ENCODE measurements at places on chromosomes 2 and 18.

GRCh38 chr2:216527600-216527999 is 29.0 kb downstream of the RPL37A start:
- no peak for DNase-seq

- no peak for DNase-seq
Observed at GRCh38 chr2:240257940-240258580, 117.6 kb upstream of the OTOS start.

- no peak for DNase-seq
Observed at GRCh38 chr2:235043762-235044500, 92.1 kb downstream of the SH3BP4 start.

- no peak for DNase-seq
Observed at GRCh38 chr2:148530350-148530749, 114.2 kb upstream of the EPC2 start.

DNA sequence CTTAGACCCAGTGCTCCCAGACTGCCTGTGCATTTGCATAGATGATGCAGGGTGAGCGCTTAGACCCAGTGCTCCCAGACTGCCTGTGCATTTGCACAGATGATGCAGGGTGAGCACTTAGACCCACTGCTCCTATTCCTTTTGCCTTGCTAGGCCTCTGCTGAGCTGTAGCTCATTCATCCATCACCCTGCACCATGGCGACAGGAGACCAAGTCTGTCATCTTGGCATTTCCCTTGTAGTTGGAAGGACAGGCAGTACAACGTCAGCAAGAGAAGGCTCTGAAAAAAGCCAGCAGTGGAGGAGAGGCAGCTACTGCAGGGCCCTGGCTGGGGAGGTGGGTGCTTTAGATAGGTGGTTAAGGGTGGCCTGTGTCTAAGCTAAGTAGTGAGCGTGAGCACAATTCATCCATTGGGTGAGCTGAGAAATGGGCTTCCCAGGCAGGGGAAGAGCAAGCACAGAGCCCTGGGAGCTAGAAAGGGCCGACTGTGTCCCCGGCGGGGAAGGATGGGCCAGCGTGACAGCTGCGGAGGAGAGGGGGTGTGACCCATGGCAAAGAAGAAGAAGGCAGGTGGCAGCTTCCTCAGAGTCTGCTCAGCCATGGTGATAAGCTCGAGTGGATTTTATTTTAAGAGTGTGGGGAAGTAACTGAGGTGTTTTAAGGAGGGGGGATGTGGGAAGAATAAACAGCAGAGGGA is 108.8 kb downstream of the LPIN1 start:
- DNase-seq, result no peak

DNA sequence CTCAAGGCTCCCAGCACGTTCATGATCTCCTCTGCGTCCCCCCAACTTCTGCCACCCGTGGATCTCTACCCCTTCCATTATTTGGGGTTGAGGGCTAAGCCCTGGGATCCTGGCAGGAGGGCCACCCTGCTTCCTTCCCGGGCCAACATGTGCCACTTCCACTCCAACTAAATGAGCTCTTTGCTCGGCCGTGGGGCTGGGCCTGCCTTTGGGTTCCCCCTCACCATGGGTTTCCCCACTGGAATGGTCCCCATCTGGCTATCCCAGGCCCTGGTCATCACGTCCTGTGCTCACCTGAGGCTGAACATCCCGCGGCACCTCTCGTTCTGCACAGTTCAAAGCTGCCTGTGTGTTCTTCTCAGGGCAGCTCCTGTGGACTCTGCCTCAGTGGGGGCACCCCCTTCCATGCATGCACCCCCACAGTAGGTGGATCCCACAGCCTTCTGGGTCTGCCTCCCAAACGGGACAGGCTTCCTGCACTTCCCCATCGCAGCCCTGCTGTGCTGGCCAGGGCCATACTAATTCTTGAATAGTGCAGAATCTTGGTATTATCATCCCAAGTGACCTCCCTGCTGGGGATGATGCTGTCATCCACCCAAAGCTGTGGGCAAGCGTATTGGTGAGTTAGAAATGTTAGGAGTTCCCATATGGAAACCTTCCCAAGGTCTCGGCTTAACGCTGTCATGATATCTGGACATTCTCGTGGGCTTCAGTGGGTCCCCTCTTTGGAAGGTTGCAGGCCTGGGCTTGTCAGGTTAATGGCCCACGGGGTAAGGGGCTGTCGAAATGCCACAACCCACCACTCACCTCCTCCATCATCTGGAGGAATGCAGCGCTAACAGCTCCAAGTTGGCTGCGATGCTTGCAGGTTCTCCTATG is 150.5 kb upstream of the TWIST2 start:
- DNase-seq, result no peak

DNA sequence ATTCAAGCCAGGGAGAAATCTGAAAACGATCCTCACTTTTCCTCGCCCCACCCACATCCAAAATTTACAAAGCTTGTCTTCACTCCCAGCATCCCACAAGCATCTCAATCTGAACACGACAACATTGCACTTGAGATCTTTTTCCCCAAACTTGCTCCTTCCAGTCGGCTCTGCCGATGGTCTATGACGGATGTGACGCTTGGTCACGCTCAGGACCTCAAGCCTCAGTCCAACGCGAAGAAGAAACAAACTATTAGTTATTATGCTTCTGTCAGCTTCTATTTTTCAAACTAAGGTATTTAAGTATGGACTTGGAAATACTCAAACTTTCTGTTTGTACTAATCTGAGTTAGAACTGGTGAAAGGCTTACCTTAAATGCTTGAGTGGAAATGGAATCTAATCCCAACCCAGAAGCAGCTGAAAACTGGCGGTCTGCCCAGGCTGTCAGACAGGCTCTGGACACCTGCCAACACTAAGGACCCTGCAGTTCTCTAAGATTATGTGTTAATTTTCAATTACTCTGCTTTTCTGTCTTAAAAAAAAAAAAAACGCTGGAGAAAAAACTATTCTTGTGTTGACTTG is 132.1 kb upstream of the DNMT3A start:
- no peak for DNase-seq

DNA sequence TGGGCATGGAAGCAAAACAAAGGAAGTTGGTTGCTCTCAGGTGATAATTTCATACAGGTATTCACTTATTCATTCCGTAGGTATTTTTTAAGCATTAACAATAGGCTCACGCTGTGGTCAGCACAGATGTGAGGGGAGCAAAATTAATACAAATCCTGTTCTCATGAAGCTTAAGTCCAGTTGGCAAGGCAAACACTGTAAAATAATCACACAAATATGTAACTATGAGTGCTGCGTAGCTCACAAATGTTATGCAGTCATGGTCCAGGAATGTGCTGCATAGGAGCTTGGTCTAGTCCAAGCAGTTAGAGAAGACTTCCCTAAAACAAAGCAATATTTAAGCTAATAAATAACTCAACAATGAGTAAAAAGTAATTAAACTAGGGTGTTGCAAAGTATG is 23.9 kb downstream of the SP5 start:
- DNase-seq, result peak; percentile 31

GRCh38 chr18:37567994-37568359 is 2.4 kb upstream of the CELF4 start:
- no peak for DNase-seq

GRCh38 chr2:233443511-233444183 is 89.4 kb downstream of the DGKD start:
- peak; percentile 79 for DNase-seq

- no peak for DNase-seq
Observed at GRCh38 chr2:70133491-70134322, 46.4 kb downstream of the PCBP1 start.

DNA sequence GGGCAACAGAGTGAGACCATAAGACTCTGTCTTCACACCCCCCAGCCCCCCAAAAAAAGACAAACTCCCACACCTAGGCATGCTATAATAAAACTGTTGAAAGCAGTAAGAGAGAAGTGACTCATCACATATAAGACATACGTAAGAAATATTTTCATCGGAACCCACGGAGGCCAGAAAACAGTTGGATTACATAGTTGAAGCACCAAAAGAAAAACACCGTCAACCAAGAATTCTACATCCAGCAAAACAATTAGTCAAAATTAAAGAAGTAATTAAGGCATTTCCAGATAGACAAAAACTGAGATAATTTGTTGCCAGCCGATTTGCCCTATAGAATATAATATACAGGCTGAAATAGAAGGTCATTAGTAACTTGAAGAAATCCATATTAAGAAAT is 128.7 kb downstream of the VAPA start:
- DNase-seq, result no peak

DNA sequence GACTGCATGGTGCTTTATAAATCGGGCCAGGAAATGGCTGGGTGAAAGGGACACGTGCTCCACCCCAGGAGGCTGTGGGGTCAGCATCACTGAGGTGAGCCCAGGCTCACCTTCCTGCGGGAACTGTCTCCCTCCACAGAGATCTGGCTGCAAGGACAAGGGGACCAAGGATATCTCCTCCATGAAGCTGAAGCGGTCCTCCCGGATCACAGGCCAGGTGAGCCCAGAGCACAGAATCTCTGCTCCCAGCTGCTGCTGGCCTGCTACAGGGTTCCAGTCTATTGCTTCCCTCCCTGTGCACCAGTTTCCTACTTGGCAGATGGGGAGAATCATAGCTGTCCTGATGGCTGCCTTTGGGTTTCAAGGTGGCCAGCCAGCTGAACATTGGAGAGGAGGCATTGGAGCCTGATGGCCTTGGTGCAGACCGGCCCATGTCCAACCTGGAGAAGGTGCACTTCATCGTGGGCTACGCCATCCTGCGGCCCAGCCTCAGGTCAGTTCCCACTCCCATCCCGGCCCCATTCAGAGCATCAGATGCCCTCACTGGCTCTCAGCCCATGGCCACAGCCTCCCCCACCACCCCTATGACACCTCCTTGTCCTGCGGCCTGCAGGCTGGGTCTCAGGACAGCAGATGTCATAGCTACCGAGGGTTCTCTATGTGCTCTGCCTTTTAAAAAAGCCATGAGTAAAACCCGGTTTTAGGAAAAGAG is 33.7 kb upstream of the GPR17 start:
- no peak for DNase-seq

GRCh38 chr2:189163889-189164288 is 15.7 kb downstream of the COL5A2 start:
- DNase-seq, result peak; percentile 44

DNA sequence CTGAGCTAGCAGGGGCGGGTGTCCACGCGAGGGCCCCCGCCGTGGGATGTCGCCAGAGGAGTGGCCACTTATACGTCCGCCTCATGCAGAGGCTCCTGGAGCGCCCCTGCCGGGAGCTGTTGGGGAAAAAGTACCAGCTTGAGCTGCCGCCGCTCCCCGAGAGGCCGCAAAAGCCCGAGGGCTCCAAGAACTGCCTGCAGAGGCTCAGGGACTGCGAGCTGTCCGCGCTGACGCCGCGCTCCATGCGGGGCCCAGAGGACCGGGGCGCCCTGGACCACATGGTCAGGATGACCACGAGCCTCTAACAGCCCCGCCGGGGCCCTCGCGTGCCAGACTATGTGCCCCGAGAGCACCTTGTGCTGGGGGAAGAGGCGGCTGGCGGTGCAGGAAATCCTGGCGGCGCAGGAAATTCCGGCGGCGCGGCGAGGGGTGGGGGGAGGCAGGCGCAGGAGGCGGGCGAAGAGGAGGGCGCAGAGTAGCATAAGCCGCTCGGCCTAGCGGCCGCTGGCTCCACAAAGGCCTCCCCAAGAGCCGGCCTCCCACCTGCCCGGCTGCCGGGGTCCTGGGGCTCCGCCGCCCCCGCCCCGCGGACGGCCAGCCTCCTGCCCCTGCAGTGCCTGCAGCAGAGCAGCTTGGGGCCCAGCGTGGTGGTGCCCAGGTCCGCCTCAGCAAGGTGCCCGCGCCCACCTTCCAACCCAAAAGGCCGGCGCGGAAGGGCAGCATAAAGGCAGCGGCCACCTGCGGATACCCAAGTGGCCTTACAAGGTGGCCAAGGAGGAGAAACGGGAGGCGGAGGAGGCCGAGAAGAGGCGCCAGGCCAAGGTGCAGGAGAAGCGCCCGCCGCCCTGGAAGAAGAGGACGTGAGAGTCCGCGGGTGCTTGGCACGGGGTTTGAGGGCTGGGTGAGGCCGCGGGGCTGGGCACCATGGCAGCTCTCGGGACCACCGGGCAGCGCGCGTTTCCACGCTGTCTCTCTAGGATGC is 42.1 kb upstream of the TRIM43B start:
- no peak for DNase-seq

- no peak for DNase-seq
Observed at GRCh38 chr2:129909651-129910418, 69.6 kb upstream of the RAB6C start.

- DNase-seq, result no peak
Observed at GRCh38 chr2:203951366-203951902, 14.9 kb downstream of the ICOS start.

DNA sequence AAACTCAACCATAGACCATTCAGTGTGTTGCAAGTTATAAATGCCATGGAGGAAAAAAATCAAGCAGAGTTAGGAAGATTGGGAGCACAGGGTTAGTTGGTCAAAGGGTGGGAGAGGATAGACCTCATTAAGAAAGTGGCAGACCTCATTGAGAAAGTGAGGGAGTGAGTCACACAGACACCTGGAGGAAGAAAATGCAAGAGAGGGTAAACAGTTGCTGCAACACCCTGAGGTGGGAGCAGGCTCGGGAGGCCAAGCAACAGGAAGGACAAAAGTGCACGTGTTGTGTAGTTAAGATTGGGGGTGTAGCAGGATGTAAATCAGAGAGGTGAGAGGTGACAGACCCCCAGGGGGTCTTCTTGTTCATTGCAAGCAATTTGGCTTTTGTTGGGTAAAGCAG is 6.4 kb downstream of the IL1RL1 start:
- DNase-seq, result no peak

- peak; percentile 92 for DNase-seq
Observed at GRCh38 chr18:70181015-70181414, 24.5 kb downstream of the RTTN start.

GRCh38 chr2:157789933-157790511 is 86.1 kb downstream of the ACVR1 start:
- DNase-seq, result peak; percentile 25

DNA sequence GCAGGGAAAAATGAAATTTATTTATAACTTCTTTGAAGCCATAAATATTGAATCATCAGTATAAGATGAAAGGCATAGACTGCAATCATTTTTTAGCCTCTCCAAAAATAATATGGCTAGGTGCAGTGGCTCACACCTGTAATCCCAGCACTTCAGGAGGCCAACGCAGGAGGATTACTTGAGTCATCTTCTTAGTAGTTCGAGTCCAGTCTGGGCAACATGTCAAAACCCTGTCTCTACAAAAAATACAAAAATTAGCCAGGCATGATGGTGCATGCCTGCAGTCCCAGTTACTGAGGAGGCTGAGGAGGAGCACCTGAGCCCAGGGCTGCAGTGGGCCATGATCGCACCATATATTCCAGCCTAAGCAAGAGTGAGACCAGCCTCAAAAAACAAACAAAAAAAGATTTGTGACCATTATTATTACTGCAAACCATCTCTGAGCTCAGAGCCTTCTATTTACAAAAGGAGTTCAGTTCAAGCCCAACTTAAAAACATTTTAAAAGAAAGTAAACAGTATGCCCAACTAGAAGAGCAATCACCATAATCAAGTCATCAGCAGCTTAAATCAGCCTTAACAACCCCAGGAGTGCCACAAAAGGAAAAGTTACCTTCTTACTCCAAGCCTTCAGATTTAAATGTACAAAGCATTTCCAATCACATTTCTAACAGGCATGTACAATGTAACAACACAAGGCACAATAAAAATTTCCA is 37.5 kb downstream of the KCNG3 start:
- no peak for DNase-seq

DNA sequence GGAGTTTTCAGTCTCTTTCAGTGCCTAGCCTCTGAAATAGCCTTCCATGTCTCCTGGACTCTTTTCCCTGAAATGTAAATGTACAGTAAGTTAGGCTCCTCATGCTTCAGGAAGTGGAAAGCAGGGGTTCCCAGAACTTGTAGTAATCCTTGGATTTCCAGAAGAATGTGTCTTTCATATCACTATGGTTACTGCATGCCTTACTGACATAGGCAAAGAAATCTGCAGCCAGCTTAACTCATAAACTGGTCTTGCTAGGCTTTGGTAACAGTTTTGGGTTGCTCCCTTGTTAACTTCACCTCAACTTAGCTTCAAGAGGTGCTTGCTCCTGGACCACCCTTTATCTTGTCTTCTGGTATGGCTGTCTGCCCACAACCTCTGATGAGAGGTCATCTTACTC is 686.8 kb upstream of the DDX18 start:
- DNase-seq, result peak; percentile 21
